ENCODE measurements at places on chromosomes 16 and 17.

GRCh38 chr17:8176998-8177731 lies 985 bp upstream of the TMEM107 start:
- DNase-seq = no peak

GRCh38 chr16:13621639-13622038 lies 298.3 kb upstream of the ERCC4 start:
- no peak for DNase-seq

GRCh38 chr17:74414510-74414909 lies 17.4 kb upstream of the GPRC5C start:
- DNase-seq = no peak

GRCh38 chr16:66030036-66030435 lies 336.5 kb upstream of the CDH5 start:
- DNase-seq = peak; percentile 22

GRCh38 chr17:68378268-68379176 lies 78.8 kb downstream of the WIPI1 start:
- peak; percentile 86 for DNase-seq

DNA sequence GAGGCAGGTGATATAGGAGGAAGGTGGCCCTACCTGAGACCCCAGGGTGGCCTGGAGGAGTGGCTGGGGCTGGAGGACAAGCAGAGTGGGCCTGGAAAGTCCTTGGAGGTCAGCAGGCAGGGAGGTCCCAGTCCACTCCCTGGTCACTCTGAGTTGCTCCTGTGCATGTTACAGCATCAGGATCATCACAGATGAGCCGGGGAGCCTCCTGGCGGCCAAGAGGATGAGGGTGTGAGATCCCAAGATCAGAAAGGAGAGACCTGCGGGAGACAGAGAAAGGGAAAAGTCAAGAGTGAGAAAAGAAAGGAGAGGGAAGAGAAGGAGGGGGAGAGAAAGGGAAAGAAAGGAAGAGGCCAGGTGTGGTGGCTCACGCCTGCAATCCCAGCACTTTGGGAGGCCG lies 71.7 kb downstream of the MRM1 start:
- DNase-seq = no peak

- no peak for DNase-seq
Observed at GRCh38 chr16:74487634-74488495, 66.6 kb upstream of the CLEC18B start.

DNA sequence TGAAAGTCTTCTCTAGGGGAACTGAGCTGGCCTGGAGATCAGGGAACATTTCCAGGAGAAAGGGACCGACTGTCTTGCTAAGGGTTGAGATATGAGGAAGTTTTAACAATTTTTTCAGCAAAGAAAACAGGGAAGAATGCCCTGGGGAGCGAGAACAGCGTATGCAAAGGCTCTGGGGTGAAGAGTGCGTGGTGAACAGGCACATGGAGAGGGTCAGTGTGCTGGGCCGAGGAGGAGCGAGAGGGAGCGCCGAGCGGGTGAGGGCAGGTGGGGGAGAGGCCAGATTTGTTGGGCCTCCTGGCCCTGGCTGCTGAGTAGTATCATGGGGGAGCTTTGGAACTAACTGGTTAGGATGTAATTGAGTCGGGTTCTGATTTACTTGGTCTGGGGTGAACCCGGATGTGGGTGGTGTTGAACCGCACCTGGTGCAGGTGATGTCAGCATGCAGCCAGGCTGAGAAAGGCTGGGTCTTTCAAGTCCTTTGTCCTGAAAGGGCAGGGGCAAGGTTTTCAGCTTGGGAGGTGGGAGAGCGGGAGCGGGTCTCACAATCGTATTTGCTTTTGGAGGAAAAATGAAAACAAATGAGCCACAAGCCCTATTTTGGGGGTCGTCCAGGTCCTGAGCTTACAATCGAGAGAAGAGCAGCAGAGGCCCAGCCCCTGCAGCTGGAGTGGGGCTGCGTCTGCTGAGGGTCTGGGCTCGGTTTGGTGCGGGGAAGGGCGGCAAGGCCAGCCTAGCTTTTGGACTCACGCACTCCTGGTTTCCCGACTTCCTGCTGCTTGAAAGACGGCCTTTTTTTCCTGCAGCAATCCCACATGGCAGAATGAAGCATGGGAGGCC lies 11.1 kb upstream of the WFDC1 start:
- no peak for DNase-seq

GRCh38 chr16:80038566-80038965 lies 438.0 kb upstream of the MAF start:
- DNase-seq = no peak

GRCh38 chr16:68230176-68230571 lies 5.8 kb downstream of the ESRP2 start:
- DNase-seq = no peak

GRCh38 chr16:78543023-78543422 lies 443.6 kb downstream of the WWOX start:
- DNase-seq = no peak

DNA sequence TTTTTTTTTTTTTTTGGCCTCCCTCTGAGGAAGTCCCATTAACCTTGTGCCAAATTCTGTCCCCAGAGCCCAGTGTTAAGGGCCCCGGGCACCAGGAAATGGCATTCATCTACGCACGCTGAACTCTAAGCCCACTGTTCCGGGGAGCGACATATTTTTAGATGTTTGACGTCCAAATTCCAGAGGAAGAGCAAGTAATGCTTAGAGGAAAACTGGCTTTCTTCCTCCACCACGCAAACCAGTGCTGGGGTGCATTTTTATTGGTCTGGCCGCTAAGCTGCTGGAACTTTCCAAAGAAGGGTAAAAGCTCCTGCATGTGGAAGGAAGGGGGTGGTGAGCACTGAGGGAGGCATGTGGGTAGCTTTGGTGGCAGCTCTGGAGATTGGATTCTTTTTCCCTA lies 8.3 kb downstream of the WFDC1 start:
- peak; percentile 73 for DNase-seq
